ENCODE measurements at places on chromosomes 16 and 17.
A peak's percentile ranks its signal among the peaks of the same experiment; 100 is the strongest.

- H3K4me3 ChIP-seq: no peak overlapping the region
- no peak for DNase-seq
- no peaks in the 10 kb centered on the region for H3K36me3 ChIP-seq
- H3K27me3 ChIP-seq: no peaks in the 10 kb centered on the region
- H3K4me1 ChIP-seq: no peaks in the 10 kb centered on the region
- H3K27ac ChIP-seq: no peak overlapping the region
Measured at GRCh38 chr16:88197481-88198456, 185.0 kb upstream of the ZNF469 start.

- H3K4me1 ChIP-seq: peaks cover 59% of the 10 kb centered on the region
- peak overlapping the region; percentile 96 for H3K4me3 ChIP-seq
- peak overlapping the region; percentile 98 for H3K27ac ChIP-seq
- H3K36me3 ChIP-seq: peaks cover 48% of the 10 kb centered on the region
- peaks cover 29% of the 10 kb centered on the region for H3K27me3 ChIP-seq
Measured at GRCh38 chr17:36949461-36949927, 740 bp downstream of the AATF start.

GRCh38 chr16:86929057-86929871 lies 350.9 kb downstream of the FOXL1 start:
- H3K4me1 ChIP-seq: no peaks in the 10 kb centered on the region
- no peak overlapping the region for H3K4me3 ChIP-seq
- H3K27ac ChIP-seq: no peak overlapping the region
- DNase-seq: no peak

DNA sequence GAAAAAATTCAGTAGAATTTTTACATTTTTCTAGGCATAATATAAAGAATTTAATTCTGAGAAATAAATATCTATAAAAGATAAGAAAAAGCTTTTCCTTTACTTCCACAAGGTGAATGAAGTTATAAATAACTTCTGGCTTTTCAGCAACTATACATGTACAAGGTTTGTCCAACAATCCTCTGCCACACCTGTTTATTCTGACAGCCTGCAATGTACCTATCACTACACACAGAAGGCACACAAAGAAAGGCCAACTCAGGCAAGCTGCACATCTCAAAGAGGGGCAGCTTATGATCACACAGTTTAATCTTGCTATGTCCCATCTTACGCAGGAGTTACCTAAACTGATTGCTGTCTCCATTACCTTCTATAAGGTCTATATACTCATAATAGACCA lies 120.2 kb downstream of the MYO1D start:
- H3K36me3 ChIP-seq: no peaks in the 10 kb centered on the region
- no peak overlapping the region for H3K4me3 ChIP-seq
- DNase-seq: no peak
- H3K27ac ChIP-seq: no peak overlapping the region

- no peaks in the 10 kb centered on the region for H3K4me1 ChIP-seq
- no peak overlapping the region for H3K4me3 ChIP-seq
- no peaks in the 10 kb centered on the region for H3K27me3 ChIP-seq
- DNase-seq: no peak
- H3K36me3 ChIP-seq: no peaks in the 10 kb centered on the region
Measured at GRCh38 chr16:12219992-12220391, 243.5 kb downstream of the SNX29 start.

DNA sequence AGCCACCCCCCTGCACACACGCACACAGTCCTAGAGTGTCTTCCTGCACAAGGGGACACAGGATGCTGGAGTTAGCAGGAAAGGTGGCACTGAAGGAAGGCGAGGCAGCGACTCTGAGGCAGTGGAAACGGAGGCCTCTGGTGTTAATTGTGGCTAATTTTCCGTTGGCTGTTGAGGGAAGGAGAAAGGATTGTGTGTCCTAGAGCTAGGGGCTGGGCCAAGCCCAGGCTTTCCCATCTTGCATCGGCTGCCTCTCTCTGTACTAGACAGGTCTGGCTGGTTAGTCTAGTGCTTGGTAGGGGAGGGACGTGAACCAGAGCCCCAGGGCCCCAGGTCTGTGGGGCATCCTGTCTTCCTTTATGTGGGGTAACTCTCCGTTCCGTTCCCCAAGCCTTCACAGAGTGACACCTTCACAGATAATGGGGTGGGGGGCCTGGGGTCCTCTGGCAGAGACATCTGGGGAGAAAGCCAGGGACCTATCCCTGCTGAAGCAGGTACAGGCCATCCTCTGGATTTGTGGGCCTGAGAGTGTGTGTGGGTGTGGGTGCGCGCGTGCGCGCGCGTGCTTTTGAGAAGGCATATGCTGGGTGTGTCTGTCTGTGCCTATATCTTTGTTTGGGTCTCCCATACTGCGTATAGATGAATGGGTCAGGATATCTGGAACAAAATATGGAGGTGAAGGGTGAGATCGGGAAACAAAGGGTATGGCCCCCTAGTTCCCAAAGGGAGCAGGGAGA lies at the start of gene CHD3:
CHD3 (plus strand) TSS at position 606 of the 737 bp plus-strand sequence. CDS start 212 bp downstream, outside the sequence.
- no peak within 1 kb of the TSS for H3K4me3 ChIP-seq
- no peaks in the 10 kb centered on the region for H3K27me3 ChIP-seq
- H3K27ac ChIP-seq: no peak within 1 kb of the TSS
- H3K36me3 ChIP-seq: peaks cover 28% of the 10 kb centered on the region

DNA sequence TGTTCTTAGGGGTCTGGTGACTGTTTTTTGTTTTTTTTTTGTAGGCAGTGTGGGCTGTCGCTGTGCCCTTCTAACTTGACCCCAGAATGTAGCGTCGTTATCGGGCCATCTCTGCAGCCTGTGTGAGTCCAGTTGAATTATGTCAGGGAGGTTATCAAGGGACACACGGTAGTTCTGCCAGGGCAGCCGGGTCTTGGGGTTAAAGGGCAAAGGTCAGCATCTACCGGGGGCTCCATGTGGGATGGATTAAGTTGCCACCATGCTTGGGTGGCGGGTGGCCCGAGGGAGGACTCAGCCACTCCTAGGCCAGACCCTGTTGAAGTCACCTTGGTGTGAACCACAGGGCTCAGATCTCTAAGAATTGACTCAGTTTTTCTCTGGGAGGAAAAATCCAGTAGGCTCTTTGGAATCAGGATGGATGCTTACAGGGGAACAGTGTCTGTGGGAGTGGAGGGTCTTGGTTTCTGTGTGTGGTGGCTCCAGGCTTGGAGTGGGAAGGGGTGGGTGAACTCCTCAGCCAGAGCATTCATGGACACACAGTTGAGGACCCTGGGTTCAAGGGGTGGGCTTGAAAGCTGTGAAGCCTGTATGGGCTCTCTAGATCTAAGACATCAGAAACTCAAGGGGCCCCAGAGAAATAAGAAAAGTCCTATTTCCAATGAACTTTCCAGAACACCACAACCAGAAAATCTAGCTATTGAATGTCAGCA lies 191.7 kb downstream of the IRF8 start:
- DNase-seq: no peak
- no peaks in the 10 kb centered on the region for H3K36me3 ChIP-seq
- no peaks in the 10 kb centered on the region for H3K27me3 ChIP-seq
- peaks cover 34% of the 10 kb centered on the region for H3K4me1 ChIP-seq
- H3K27ac ChIP-seq: no peak overlapping the region
- no peak overlapping the region for H3K4me3 ChIP-seq

DNA sequence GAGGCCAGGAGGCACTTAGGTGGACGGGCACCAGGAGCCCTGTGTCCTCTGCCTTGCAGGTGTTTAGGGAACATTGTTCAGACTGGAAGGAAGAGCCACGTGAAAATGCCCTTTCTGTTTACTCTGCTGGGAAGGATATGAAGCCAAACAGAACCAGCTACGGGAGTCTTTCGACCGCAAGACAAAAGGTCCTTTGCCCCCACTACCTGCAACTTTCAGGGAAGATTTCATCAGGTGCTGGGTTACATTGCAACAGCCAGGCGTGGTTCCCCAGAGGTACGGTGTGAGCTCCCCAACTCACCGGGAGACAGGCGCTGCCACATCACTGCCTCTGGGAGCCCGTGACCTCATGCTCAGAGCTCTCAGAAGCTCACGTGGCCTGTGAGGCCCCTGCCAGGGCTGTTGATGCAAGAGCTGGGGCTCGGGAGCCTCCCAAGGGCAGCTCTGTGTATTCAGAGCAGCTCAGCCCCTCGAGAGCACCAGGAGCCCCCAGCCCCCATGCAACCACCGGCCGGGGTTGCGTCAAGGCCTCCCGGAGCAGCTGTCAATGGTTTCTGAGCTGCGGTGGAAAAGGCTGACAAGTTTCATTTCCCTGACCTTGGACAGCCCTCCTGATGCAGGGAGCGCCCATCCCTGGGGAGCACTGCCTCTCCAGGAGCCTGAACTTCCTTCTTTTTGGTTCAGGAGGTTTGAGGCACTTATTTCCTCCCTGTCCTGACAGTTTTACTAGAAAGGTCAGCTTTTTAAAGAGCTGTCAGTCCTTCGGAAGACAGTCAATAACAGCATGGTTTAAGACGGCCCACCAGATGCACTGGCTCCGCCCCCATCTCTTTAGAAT lies 42.1 kb downstream of the TBC1D16 start:
- H3K27ac ChIP-seq: peak overlapping the region; percentile 50
- H3K4me3 ChIP-seq: peak overlapping the region; percentile 70
- H3K36me3 ChIP-seq: peaks cover 2% of the 10 kb centered on the region
- peaks cover 65% of the 10 kb centered on the region for H3K4me1 ChIP-seq

DNA sequence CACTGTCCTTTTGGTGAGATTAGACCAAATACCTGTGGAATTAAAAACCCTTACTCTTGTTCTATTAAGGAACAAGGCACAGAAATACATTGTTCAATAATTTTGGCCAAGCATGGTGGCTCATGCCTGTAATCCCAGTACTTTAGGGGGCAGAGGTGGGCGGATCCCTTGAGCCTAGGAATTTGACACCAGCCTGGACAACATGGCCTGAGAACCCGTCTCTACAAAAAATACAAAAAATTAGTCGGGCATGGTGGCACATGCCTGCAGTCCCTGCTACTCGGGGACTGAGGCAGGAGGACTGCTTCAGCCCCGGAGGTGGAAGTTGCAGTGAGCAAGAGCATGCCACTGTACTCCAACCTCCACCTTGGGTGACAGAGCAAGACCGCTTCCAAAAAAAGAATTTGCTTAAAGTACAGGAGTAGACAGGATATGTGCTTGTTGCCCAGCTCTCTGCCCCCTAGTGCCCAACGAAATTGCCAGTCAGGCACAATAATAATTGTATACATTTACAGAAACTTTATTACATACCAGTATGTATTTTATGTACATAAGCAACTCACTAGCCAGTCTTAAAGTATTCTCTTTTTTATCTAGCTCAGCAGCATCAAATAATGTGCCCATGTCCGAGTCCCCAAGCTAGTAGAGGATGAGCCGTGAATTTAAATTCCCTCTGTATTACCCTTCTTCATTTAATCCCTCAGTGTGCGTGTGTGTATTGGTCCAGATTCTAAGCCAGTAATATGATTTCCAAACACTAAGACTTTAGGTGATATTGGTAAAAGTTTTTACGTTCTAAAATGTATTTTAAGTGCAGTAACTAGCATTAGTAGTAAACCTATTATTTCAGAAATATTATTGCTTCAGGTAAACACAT lies 1.4 kb downstream of the THUMPD1 start:
- DNase-seq: peak; percentile 52
- H3K27me3 ChIP-seq: no peaks in the 10 kb centered on the region
- H3K36me3 ChIP-seq: peaks cover 29% of the 10 kb centered on the region
- peak overlapping the region; percentile 94 for H3K4me3 ChIP-seq
- peaks cover 25% of the 10 kb centered on the region for H3K4me1 ChIP-seq

GRCh38 chr17:68785565-68786486 lies 169.4 kb downstream of the ABCA8 start:
- no peak overlapping the region for H3K27ac ChIP-seq
- no peak overlapping the region for H3K4me3 ChIP-seq
- peaks cover 22% of the 10 kb centered on the region for H3K27me3 ChIP-seq
- no peaks in the 10 kb centered on the region for H3K4me1 ChIP-seq

DNA sequence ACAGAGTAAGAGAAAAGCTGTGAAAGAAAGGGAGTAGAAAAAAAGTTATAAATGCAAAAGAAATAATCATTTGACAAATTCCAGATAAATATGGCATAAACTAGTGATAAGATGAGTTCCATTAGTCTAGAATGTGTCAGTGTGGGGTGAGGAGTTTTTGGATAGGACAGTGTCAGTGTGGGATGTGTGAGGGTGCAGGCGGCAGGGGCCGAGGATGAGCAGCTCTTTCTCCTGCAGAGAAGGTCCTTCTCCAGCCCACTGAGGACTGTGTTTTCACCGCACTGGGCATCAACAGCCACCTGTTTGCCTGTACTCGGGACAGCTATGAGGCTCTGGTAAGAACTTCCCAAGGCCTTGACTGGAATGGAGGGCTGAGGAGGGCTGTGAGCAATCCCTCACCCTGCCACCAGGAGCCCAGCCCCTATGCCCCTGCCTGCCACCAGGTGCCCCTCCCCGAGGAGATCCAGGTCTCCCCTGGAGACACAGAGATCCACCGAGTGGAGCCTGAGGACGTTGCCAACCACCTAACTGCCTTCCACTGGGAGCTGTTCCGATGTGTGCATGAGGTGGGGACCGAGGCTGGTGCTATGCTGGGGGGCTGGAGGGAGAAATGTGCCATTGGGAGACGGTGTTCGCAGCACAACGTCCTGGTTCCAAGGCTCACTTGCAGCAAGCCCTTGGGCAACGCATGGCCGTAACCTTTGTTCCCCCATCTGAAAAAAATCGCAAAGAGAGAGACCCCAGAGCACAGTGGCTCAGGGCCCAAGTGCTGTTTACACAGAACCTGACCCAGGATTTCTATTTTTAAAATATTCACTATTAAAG lies 13.1 kb downstream of the RAPGEFL1 start:
- peaks cover 5% of the 10 kb centered on the region for H3K27me3 ChIP-seq
- H3K4me3 ChIP-seq: peak overlapping the region; percentile 69
- peaks cover 27% of the 10 kb centered on the region for H3K4me1 ChIP-seq
- peak; percentile 44 for DNase-seq
- H3K36me3 ChIP-seq: no peaks in the 10 kb centered on the region

DNA sequence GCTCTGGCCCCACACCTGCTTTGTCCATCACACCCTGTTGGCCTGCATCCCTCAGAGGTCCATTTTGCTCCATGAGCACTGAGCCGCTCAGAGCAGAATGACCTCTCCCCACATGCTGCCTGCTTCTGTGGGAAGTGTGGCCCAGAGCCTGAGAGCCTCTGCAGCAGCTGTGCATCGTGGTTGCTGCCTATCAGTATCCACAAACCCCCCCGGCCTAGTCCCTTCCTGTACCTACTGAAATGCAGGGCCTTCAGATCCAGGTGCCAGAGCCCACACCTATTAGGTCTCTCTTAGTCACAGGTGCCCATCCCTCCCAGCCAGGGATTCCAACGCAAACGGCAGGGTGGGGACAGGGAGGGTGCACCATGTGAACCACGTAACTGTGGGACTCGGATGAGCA lies 16.6 kb upstream of the TRPV3 start:
- H3K4me3 ChIP-seq: no peak overlapping the region
- no peaks in the 10 kb centered on the region for H3K27me3 ChIP-seq
- no peak for DNase-seq
- H3K27ac ChIP-seq: no peak overlapping the region
- peaks cover 2% of the 10 kb centered on the region for H3K36me3 ChIP-seq

- no peaks in the 10 kb centered on the region for H3K27me3 ChIP-seq
- peak overlapping the region; percentile 91 for H3K27ac ChIP-seq
- H3K4me1 ChIP-seq: peaks cover 53% of the 10 kb centered on the region
- peak overlapping the region; percentile 84 for H3K4me3 ChIP-seq
Measured at GRCh38 chr17:39861235-39861634, 2.9 kb downstream of the IKZF3 start.
